Cardiac muscle cell (in vitro differentiated cells and primary cell): ENCODE measurements at places on chromosomes 2 and 18. TPM values are rescaled to one million over a fixed set of nuclear protein-coding genes. Genes with fewer than 3 reads are reported as not detected.

TRABD2A gene
- not detected in 2 replicates for total RNA-seq

HOXD13 gene
- not detected in 2 replicates for total RNA-seq

B3GNT7 gene
- total RNA-seq, result 7.7 and 15.8 TPM in 2 replicates

CDK15 gene
- total RNA-seq, result not detected in 2 replicates

FAM161A gene
- 3.3 and 4.5 TPM in 2 replicates for total RNA-seq

UGT1A4 gene
- total RNA-seq, result not detected in 2 replicates

GRCh38 chr2:98649135-98649991 is 41.0 kb downstream of the UNC50 start:
- peaks cover 5% of the 10 kb centered on the region for H3K4me1 ChIP-seq
- H3K4me3 ChIP-seq, result no peak overlapping the region
- H3K36me3 ChIP-seq, result no peaks in the 10 kb centered on the region
- H3K27ac ChIP-seq, result no peak overlapping the region

DNA sequence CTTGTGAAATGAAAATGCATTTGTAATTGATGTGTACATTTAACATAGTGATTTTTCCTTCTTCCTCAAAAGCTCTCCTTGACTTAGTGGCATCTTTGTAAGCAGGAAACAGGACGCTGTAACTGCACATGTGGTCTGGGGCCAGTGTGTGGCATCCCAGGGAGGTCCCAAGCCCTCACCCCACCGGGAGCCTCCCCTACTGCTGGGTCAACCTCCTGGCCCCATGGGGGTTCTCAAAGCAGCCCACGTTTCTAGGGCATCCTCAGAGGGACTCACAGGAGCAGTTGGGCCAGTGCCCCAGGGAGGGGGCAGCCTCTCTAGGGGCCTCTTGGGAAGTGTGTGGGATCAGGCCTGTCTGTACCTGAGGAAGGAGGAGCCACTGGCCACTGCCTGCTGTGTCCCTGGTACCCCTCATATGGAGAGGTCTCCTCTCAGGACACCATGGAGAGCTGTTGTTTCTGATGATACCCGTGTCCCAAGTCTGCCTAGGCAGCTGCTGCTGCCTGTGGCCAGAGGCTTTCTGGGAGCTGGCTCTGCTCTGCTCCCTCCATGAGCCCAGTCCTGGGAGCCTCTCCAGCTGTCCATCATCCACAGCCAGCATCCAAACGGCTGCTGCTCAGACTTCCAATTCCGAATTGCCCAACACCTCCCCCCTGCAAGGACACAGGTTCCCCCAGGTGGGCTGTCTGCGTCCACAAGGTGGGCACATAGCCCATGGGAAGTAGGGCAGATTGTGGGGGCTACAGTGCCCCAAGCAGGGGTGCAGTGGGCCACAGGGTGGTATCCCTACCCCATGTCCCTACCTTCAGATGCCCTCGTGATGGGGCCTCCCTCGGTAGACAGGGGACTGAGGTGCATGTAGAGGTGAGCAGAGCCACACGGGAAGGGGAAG is 13.4 kb downstream of the ARHGEF4 start:
- DNase-seq, result no peak
- no peaks in the 10 kb centered on the region for H3K4me1 ChIP-seq
- no peak overlapping the region for H3K4me3 ChIP-seq
- H3K27me3 ChIP-seq, result no peaks in the 10 kb centered on the region
- no peak overlapping the region for H3K27ac ChIP-seq

GRCh38 chr2:181849601-181850000 is 41.9 kb upstream of the ITPRID2 start:
- DNase-seq, result no peak
- H3K27ac ChIP-seq, result no peak overlapping the region
- H3K27me3 ChIP-seq, result no peaks in the 10 kb centered on the region
- peaks cover 32% of the 10 kb centered on the region for H3K4me1 ChIP-seq
- H3K36me3 ChIP-seq, result no peaks in the 10 kb centered on the region
- no peak overlapping the region for H3K4me3 ChIP-seq

DNA sequence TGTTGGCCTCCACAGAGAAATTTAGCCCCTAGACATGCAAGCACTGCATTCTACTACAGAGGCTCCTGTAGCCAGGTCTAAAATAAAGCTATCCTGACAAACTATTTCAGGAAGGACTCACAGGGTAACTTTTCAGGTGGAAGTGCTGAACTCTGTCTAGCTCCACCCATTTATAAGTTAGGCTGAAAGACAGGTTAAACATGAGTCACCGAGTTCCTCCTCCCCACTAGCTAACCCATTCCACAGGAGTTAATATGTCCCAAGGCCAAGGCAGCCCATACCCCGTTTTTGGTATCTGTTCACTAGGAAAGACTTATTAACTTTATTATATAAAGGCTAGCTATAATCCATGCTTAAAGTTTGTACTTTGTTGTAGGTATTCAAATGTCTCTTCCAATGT is 3.5 kb downstream of the CWC22 start:
- H3K4me3 ChIP-seq, result no peak overlapping the region
- H3K36me3 ChIP-seq, result no peaks in the 10 kb centered on the region
- no peaks in the 10 kb centered on the region for H3K27me3 ChIP-seq
- H3K27ac ChIP-seq, result no peak overlapping the region
- peaks cover 7% of the 10 kb centered on the region for H3K4me1 ChIP-seq
- DNase-seq, result no peak

GRCh38 chr2:227057060-227057459 is 106.9 kb downstream of the COL4A4 start:
- no peak for DNase-seq
- H3K36me3 ChIP-seq, result no peaks in the 10 kb centered on the region
- no peak overlapping the region for H3K27ac ChIP-seq
- H3K4me1 ChIP-seq, result no peaks in the 10 kb centered on the region
- no peaks in the 10 kb centered on the region for H3K27me3 ChIP-seq
- H3K4me3 ChIP-seq, result no peak overlapping the region

DNA sequence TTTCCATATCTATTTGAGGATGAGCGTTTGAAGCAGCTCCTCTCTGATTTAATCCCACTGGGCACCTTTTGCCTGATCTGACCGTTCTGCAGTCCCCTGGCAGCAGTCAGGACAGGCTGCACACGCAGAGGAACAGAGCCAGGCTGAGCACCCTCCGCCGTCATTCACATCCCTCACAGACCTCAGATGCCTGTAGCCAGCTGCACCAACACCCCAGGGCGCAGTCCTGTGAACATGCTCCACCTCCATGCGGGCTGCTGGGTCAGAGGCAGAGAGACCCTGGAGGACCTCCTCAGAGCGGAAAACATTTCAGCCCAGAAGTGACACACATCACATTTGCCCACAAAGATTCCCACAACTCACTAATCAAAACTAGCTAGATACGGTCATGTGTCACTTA is 146.1 kb downstream of the SEPTIN10 start:
- H3K27ac ChIP-seq, result no peak overlapping the region
- H3K4me1 ChIP-seq, result no peaks in the 10 kb centered on the region
- no peaks in the 10 kb centered on the region for H3K36me3 ChIP-seq
- H3K4me3 ChIP-seq, result no peak overlapping the region

- no peak for DNase-seq
- no peak overlapping the region for H3K4me3 ChIP-seq
- no peaks in the 10 kb centered on the region for H3K4me1 ChIP-seq
- H3K27ac ChIP-seq, result no peak overlapping the region
- H3K36me3 ChIP-seq, result peaks cover 33% of the 10 kb centered on the region
These were observed 27.9 kb downstream of the EPG5 start for GRCh38 chr18:45939236-45939635.

- peaks cover 43% of the 10 kb centered on the region for H3K4me1 ChIP-seq
- H3K36me3 ChIP-seq, result no peaks in the 10 kb centered on the region
- DNase-seq, result no peak
- no peak overlapping the region for H3K27ac ChIP-seq
- H3K27me3 ChIP-seq, result no peaks in the 10 kb centered on the region
- H3K4me3 ChIP-seq, result no peak overlapping the region
These were observed 77.5 kb upstream of the SERTAD2 start for GRCh38 chr2:64731263-64731643.

DNA sequence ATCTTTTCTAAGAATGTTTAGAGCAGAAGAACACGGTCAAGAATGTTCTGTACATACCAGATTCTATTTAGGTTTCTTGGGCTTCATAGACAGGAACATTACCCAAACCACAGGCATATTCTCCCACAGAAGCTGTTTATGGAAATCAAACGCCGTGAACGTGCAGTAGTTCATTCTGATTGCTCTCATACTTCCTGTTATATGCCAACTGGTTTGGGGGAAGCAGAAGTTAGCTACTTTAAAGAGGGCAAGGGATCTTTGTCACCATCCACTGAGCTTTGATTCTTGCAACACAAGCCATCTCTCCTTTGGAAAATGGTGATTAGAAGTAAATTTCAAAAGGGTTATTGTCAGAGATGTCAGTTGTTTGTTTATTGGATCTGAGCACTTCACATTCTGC is 182.2 kb upstream of the NRP2 start:
- H3K36me3 ChIP-seq, result no peaks in the 10 kb centered on the region
- H3K27me3 ChIP-seq, result no peaks in the 10 kb centered on the region
- no peak for DNase-seq
- H3K4me3 ChIP-seq, result no peak overlapping the region
- no peak overlapping the region for H3K27ac ChIP-seq

GRCh38 chr2:106147665-106148064 is 46.4 kb downstream of the UXS1 start:
- no peak overlapping the region for H3K27ac ChIP-seq
- H3K36me3 ChIP-seq, result no peaks in the 10 kb centered on the region
- DNase-seq, result no peak
- no peak overlapping the region for H3K4me3 ChIP-seq
- H3K4me1 ChIP-seq, result peaks cover 15% of the 10 kb centered on the region

- H3K27ac ChIP-seq, result no peak overlapping the region
- no peaks in the 10 kb centered on the region for H3K36me3 ChIP-seq
- DNase-seq, result no peak
These were observed 21.0 kb downstream of the BCL11A start for GRCh38 chr2:60532421-60532820.

DNA sequence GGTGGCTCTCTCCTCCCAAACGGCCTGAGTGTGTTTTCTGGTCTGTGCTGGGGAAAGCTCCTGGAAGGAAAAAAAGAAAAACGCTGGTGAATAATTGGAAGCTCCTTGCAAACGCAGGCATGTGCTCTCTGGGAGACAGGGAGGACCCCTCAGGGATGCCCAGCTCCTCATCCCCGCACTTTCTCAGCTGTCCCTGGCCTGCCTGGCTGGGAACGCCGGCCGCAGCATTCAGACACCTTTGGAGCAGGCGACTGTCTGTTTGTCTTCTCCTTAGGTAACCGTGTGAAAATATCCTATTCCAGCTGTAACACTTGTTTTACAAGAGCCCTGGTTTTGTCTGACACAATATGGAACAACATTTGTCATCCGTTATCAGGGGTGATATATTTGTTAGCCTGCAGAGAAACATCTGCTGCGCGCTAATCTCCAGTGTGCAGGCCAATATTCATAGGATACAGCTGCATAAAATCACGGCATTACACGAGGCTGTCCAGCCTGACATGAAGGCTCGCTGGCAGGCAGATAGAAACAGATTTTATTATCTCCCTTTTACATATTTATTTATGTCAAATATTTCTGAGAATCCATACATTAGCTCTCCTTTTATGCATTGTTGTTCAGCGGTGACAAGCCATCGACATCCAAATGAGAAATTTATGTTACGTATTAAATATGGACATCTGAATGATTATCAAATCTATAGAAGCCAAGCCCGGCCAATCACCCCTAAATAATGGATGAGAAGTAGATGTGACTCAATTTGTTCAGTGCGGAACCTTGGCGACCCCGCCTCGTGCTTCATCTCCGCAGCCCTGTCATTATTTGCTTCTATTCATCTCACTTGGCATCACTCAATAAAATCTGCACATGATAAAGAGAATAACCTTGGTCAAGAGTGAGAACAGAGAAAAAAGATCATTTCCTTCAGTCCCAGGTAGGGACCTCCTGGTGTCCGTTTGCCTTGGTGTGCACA is 675.1 kb upstream of the SALL3 start:
- no peaks in the 10 kb centered on the region for H3K4me1 ChIP-seq
- no peaks in the 10 kb centered on the region for H3K27me3 ChIP-seq
- no peaks in the 10 kb centered on the region for H3K36me3 ChIP-seq
- no peak for DNase-seq
- H3K4me3 ChIP-seq, result no peak overlapping the region
- no peak overlapping the region for H3K27ac ChIP-seq

GRCh38 chr2:80154231-80154915 is 150.2 kb downstream of the LRRTM1 start:
- no peak for DNase-seq
- H3K27ac ChIP-seq, result no peak overlapping the region
- no peaks in the 10 kb centered on the region for H3K27me3 ChIP-seq
- no peaks in the 10 kb centered on the region for H3K4me1 ChIP-seq
- no peak overlapping the region for H3K4me3 ChIP-seq
- no peaks in the 10 kb centered on the region for H3K36me3 ChIP-seq

DNA sequence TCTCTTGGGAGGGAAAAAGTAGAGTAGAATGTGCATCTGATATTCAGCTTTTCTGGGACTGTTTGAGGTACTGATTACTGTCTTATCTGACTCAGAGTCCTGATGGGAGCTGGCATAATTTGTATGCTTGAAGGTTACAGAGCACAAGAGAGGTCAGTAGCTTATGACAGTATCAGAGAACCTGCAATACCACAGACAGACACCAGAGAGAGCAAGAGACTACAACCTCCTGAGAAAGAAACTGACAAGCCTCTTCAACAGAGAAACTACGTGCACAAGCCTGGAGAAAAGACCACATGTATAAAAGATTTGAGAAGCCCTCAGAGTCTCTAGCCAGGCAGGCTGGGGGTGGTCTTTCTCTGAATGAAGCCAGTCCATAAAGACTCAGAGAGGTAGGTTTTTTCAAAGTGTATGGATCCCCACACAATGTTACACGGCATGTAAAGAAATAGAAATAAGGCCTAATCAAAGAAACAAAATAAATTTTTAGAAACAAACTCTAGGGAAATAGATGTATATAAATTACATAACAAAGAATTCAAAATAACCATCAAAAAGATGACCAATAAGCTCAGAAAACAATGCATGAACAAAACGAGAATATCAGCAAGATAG is 568.3 kb downstream of the LRRTM4 start:
- no peaks in the 10 kb centered on the region for H3K36me3 ChIP-seq
- no peak overlapping the region for H3K27ac ChIP-seq
- H3K4me3 ChIP-seq, result no peak overlapping the region
- no peaks in the 10 kb centered on the region for H3K27me3 ChIP-seq
- peaks cover 15% of the 10 kb centered on the region for H3K4me1 ChIP-seq
- peak; percentile 84 for DNase-seq

- no peak overlapping the region for H3K4me3 ChIP-seq
- DNase-seq, result no peak
- H3K27ac ChIP-seq, result no peak overlapping the region
These were observed 90.1 kb downstream of the KLHL29 start for GRCh38 chr2:23475036-23475435.
